IMR-90 (cell line): ENCODE measurements at places on chromosomes 5 and 9. TPM values are rescaled to one million over a fixed set of nuclear protein-coding genes. Genes with fewer than 3 reads are reported as not detected.
A peak's percentile ranks its signal among the peaks of the same experiment; 100 is the strongest.

GRCh38 chr9:4537581-4537980, 47.3 kb downstream of the SLC1A1 start:
- no peak for DNase-seq

- peak; percentile 64 for DNase-seq
These were observed 156.8 kb downstream of the MACROH2A1 start for GRCh38 chr5:135242021-135242865.

GRCh38 chr9:109861918-109862317, 81.9 kb downstream of the PALM2AKAP2 start:
- no peak for DNase-seq

GRCh38 chr5:68729678-68730077, 364.1 kb upstream of the SLC30A5 start:
- DNase-seq = no peak

Gene TSSK1B
- total RNA-seq = under 0.01 and 0.18 TPM in 2 replicates

Gene ACOT12
- total RNA-seq = not detected in 2 replicates
